ENCODE measurements at places on chromosomes 11 and 22.

DNA sequence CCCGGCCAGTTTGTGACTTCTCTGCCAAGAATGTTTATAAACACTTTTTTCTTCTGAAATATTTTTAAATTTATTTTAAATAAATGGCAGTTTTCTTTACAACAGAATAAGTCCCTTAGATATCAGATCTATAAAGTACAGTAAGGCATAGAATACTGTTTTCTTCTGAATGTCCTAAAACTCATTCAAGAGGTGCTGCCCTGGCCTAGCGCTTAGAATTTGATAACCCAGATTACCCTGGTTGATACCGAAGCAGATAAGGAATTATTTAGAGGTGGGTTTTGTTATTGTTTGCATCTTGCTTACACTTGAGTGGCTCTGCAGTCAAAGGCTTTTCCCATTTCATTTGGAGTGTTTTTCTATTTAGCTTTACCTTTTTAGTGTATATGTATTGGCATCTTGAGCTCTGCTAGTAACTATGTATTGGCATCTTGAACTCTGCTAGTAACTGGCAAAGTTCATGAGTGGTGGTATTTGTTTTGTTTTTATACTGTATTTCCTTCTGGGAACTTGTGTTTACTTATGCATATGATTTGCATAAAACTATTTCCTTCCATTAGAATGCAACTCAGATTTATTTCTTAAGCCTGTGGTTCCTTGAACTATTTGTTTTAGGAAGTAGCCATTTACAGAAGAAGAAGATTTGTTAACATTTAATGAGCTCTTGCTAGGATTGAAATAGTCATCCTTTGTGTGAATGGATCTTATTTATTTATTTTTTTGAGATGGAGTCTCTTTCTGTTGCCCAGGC lies 1.2 kb downstream of the ACAD8 start:
- DNase-seq: no peak

GRCh38 chr11:112795142-112795815 lies 165.9 kb upstream of the NCAM1 start:
- DNase-seq: no peak

DNA sequence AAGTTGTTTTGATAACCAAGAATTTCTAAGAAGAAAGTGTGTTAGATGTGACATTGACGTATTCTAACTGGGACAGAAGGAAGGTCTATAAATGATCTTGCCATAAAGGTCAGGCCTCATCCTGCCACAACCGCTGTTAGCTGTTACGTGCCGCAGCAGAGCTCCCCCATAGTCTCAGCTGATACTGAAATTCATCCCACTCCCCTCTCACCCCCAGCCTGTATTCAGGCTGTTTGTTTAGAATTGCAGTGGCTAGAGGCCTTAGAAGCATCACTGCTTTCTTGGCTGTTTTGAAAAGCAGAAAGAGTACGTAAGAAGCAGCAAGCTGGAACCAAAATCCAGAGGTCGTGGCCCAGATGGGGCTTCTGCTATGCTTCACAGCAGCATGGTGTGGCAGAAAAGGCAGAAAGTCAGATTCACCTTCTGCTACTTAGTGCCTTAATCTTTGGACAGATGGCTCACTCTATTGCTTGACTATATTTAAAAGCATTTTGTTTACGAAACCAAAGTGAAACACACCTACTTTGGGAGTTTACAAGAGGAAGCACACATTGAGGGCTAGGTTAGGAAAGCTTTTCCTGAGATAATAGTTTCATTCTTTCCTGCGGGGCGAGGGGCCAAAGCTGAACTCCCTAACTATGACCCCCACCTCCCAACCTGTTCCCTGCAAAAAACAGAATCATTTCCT lies 950 bp upstream of the LAYN start:
- DNase-seq: no peak

GRCh38 chr22:44894321-44894720 lies 115.5 kb downstream of the PHF21B start:
- no peak for DNase-seq

- DNase-seq: no peak
Observed at GRCh38 chr11:14262271-14262846, 96.6 kb downstream of the RRAS2 start.

DNA sequence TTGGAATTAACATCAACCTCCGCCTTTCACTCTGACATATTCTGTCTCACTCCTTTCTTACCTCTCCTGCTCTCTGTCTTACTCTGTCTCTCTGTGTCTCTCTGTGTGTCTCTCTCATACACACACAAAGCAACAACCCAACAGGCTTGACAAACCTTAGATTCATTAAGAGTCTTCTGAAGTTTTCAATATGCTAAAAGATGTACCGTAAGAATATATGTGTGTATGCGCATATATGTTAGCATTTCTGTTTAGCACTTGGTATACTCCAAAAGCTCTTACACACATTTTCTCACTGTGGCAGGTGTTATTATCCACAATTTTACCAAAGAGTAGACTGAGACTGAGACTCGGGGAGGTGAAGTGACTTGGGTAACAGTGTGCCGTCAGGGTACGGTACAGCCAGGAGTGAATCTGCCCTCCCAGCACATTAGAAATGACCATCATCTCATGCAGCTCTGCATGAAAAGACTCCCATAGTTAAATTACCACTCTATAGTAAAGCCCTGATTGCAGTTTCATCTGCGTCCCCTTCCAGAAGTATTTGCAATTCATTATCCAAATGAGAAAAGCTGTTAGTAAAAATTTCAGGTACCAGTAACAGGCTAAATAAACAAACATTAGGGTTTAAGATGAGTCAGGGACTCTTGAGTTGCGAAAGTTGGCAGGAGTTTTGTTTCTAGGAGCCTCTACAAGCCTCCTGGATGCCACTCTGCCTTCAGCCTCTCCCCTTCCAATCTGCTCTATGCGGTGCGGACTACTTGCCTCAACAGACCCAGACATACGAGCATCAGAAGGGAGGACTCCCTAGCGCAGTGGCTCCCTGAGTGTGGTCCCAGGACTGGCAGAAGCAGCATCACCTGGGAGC lies 195.2 kb upstream of the TMEM45B start:
- no peak for DNase-seq

GRCh38 chr22:44521326-44522074 lies 23.5 kb upstream of the RTL6 start:
- no peak for DNase-seq

- no peak for DNase-seq
Observed at GRCh38 chr11:9574622-9575259, 1.3 kb downstream of the WEE1 start.

DNA sequence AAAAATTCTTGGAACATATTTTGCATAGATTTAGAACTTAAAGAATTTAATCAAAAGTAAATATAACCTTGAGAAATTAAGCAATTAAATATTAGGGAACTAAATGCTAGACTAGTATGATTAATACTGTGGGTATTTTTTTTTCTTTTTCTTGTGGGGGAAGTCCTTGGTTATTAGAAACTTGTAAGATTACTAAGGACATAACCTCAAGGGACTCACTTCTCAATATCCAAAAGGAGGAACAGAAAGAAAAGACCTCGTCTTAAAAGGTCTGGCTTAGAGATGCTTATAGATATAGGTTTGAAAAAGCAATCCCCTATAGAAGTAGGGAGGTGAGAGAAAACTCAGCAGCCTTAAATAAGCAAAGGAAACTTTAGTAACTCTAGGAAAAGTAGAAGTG lies 368.5 kb downstream of the INSC start:
- DNase-seq: no peak

DNA sequence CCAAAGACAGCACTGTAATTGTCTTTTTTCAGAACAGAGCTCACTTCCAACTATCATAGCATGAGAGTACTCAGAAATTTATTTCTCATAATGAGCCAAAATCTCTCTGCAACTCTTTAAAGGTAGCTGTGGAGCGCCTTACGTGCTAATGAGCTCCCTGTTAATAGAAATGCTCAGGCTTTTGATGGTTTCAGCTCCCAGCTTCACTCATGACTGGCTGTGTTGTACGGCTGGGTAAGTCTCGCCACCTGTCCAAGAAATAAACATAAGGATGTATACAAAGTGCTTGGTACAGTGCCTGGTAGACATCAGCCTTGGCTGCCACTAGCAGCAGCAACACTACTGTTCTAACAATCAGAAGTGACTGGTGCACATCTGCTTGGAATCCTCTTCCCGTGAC lies 109.4 kb downstream of the LDLRAD3 start:
- DNase-seq: no peak

GRCh38 chr22:46564084-46564714 lies 26.8 kb upstream of the CELSR1 start:
- DNase-seq: no peak

- DNase-seq: no peak
Observed at GRCh38 chr11:68508425-68508824, 47.9 kb downstream of the PPP6R3 start.

DNA sequence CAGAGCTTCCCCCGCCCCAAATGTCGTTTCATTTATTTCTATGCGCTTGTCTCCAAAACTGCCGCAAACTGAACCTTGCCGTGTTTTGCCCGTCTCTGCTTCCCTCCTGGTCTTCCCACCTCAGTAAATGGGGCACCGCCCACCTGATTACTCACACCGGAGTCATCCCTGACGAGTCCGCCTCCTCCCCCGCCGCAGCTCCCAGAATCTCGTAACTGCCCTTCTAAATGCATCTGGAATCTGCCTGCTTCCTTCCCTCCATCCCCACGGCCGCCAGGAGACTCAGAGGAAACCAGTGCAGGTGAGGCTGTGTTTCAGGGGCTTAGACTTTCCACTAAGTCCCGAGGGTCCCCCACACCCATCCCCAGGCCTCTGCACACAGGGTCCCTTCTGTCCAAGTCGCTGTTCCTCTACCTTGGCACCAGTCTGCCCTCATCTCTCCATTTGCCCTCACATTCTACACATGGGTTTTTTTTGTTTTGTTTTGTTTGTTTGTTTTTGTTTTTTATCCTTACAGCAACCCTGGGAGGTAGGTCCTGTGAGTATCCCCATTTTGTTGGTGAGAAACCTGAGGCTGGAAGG lies 62.6 kb upstream of the PHF21B start:
- no peak for DNase-seq

DNA sequence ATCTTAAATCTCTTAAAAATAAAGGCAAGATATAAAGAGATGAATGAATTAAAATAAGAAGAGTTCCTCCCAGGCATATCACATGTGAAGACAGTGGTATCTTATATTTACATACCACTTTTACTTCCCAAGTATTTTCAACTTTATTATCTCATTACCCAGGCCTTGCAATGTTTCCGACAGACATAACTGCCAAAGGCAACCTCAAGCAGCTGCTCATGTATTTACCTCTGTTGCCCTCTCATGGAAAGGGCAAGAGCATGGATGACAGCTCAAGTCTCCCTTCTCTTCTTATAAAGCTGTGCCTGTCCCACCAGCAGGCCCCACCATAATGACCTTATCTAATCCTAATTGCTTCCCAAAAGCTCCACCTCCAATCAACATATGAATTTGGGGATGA lies 894.2 kb downstream of the NTM start:
- DNase-seq: no peak

GRCh38 chr22:50530580-50530876 lies 716 bp upstream of the TYMP start:
- DNase-seq: no peak

DNA sequence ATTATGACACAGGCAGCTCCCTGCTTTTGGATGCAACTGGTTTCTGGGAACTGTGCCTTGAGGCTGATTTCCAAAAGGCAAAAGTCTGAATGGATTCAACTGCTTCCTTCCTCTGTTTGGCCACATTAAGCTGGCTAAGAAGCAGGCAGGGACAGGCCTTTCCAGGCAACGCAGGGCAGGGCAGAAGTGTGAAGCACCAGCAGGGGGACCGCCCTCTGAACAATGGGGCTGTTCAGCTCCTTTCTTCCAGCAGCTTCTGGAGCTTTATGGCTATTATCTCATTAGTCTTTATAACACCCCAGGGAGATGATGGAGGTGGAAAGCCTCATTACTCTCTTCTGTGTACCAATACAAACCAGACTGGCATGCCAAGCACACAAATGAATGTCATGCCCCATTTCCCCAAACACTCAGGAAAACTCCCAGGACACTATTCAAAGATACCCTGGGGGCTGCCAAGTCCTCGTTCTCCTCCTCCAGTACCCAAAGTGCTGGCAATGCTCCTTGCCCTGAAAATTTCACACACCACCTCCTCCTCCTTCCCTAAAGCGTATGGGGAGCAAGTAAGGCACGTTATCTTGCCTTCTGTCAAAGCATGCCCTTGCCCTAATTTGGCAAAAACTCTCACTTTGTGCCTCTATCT lies 21.3 kb downstream of the MORC2 start:
- DNase-seq: peak; percentile 68

DNA sequence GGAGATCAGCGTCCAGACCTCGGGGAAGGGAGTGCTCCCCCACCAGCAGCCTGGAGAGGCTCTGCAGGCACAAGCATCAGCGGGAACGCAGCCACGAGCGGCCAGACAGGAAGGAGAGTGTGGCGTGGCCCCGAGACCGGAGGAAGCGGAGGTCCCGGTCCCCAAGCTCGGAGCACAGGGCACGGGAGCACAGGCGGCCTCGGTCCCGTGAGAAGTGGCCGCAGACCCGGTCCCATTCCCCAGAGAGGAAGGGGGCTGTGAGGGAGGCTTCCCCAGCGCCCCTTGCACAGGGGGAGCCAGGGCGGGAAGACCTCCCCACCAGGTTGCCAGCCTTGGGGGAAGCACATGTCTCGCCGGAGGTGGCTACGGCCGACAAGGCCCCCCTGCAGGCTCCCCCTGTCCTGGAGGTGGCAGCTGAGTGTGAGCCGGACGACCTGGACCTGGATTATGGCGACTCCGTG lies 6.9 kb downstream of the IRF7 start:
- no peak for DNase-seq

DNA sequence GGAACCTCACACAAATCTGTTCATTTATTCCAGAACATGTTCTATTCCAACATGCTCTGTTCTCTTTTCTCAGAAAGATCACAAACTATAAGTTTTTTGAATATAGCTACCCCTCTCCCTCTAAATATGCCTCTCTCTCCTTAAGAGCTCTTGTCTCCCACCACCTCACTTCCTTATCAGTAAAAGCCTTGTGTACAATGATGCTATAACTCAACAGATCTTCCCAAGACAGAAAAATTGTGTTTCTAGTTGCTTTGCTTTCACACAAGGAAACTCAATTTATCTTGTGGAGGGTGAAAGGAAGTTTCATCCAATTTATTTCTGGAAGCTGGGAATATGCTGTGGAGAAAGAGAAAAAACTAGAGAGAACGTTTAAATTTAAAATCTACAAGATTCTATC lies 64.4 kb downstream of the FAM76B start:
- no peak for DNase-seq
